ENCODE measurements at places on chromosomes 2 and 18.

DNA sequence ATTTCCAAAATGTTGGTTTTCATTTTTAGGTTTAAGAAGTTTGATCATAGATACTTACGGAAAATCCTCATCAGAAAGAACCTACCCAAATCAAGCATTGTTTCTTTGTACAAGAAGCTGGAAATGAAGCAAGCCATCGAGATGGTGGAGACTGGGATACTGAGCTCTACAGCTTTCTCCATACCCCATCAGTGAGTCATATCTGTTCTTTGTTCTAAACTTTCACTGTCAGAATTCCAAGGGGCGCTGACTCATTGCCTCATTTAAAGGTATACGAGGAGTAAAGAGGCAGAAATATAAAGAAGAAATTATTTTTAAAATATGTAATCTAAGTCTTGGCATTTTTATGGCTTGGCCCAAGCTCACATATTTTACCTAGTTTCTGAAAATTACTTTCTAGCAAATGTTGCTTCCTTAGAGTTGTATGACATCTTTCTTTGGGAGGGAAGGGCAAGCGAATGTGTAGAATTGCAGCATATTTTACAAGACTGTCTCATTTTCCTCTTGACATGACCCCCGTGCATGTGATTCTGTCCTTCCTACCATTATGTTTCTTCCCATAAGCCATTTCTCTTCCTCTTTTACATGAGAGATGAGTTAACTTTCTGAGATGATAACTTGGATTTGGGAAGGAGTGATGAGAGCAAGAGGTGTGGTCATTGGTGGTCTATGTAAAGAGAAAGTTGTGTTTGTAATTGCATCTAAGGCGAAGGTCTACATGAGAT lies 41.2 kb downstream of the SLC9A4 start:
- peak; percentile 49 for DNase-seq

DNA sequence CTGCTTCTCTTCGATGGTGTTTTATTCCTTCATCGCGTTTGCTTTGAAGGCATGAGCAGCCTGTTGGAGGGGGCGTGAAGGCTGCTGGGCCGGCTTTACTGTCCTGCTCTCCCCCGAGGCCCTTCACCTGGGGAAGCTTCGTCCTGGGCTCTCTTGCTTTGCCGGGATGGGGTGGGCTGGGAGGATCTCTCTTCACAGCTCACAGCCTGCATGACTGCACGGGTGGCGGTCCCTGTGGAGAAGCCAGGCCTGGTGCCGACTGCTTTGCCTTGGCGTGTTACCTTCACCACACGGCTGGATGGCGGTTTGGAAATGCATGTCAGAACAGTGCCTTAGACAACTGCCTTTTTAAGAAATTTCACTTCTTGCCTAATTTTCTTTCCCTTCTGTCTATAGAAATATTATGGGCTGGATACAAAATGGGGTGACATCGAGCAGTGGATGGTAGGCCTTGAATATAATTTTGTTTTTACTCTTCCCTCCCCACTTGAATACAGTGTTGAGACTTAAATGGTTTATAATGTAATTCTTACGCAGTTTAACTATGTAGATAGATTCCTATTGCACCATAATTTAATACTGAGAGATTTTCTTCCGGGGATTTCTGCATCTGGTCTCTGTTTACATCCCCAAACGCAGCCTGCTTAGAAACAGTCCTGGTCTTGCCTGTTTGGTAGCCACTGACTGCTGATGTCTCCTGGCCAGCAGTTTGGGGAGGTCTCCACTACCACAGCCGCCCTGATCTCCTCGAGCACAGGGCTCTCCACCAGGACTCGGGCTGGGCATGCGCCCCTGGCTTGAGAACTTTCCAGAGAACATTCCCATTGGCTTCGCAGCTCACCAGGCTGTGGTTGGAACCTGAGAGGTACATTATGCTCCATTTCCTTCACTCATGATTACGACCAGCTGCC lies 81.0 kb upstream of the RBM44 start:
- no peak for DNase-seq

- DNase-seq = peak; percentile 12
Measured at GRCh38 chr2:67840460-67841068, 222.2 kb downstream of the C1D start.

DNA sequence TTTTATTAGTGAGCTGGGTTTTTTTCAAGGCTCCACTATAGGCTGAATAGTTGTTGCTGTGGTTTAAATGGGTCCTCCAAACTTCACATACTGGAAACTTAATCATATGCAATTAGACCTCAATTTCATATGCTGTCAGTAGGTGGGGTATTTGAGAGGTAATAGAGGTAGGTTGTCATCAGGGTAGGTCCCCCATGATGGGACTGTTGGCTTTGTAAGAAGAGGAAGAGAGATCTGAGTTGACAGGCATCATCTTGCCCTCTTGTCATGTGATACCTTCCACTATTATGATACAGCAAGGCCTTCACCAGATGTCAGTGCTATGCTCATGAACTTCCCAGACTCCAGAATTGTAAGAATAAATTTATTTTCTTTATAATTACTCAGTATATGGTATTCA lies 819.4 kb downstream of the LRP1B start:
- peak; percentile 4 for DNase-seq

DNA sequence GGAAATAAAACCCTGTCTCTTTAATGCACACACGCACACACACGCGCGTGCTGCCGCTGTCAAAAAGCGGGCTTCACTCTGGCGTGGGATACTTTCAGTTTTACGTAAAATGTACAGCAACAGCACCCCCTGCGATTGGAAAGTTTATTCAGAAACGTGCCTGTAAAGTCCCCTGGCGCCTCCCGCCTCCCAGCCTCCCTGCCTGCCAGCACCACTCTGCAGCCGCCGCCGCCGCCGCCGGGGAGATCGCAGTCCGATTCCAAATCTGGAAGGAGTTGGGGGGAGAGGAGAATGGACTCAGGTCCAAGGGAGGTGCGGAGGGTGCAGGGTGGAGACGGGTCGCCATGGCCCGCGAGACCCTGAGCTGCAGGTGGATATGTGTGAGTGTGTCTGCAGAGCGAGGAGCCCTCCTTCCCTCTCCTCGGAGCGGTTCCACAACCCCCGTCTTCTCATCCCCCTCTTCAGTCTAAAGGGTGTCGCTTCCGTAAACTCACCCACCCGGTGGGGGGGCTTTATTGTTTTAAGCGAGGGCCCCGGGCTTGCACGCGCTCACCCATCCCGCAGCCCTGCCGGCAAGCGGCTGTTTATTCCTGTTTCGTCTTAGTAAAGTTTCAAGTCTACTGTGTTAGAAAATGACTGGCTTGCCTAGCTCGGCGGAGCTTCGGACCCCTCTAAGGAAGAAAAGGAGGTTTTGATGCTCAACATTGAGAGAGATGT lies 1.8 kb upstream of the BCL11A start:
- peak; percentile 86 for DNase-seq

DNA sequence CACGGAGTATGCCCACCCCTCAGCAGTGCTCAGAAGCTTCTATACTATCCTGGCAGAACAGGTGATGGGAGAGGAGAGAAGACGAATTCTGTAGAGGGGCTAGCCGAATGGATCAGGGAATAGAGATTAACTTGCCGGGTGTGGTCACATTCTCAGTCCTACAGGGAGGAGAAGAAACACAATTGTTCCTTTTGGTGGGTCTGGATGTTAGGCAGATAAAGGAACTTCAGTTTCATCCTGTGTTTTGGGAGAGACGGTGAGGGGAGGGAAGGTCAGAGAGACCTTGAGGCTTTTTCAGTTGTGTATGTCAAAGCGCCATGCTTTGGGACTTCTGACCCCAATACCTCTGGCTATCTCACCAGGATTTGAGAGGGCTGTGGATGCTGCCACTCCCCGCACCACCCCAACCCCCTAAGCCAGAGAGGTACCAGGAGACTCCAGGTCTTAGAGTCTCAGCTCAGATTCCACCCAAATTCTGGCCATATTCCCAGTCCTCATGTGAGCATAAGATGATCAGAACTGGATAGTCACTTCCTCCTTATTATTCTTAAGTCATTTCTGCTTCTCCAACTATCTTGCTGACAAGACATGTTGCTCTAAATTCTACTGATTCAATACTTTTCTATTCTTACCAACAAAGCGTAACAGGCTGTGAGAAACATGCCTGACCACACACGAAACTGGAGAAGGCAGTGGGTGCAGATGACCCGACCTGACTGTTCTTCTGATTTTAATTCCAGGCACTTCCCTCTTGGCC lies 2.3 kb upstream of the TMEM37 start:
- peak; percentile 81 for DNase-seq

DNA sequence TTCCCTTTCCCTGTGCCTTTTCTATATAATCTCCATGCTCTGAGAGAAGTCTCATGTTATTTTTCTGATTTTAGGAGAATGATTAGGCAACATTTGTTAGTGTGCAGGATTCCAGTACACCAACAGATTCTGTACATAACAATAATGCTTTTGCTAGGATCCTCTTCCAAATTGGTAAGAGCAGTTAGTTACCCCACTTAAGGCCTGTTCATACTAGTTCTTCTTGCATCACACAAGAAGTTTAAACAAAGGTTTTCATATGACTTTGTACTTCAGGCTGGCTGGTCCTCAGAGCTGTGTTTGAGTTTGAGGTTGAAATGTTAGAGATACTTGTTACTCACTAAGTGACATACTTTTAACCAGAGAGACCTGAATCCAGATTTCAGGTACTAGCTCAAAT lies 686.9 kb upstream of the NRXN1 start:
- no peak for DNase-seq

GRCh38 chr2:61906186-61906470 lies 654 bp downstream of the COMMD1 start:
- no peak for DNase-seq

GRCh38 chr18:7766817-7767216 lies 199.7 kb downstream of the PTPRM start:
- no peak for DNase-seq

GRCh38 chr2:237501892-237502513 lies 15.0 kb downstream of the MLPH start:
- no peak for DNase-seq

GRCh38 chr2:240960971-240961876 lies 37.2 kb upstream of the SNED1 start:
- DNase-seq = peak; percentile 40

DNA sequence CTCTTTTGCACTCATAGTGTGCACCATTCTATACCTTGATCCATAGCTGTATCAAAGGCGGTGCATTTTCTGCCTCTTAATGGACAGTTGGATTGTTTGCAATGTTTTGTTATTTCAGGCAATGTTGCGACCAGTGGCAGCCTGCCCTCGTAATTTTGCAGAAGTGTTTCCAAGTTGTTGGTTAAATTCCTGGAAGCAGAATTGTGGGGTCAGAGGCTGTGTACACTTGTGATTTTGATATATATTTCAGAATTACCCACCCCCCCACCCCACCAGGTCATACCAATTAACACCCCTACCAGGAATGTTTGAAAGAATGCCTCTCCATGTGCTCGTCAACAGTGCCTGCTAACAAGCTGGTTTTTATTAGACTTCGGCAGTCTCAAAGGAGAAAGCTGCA lies 32.4 kb upstream of the IL1R1 start:
- DNase-seq = no peak

All from suppressor macrophage treated with lipopolysaccharide for 1 hour (primary cell).